HCEC 1CT (cell line): ENCODE measurements at places on chromosomes 2 and 18.

DNA sequence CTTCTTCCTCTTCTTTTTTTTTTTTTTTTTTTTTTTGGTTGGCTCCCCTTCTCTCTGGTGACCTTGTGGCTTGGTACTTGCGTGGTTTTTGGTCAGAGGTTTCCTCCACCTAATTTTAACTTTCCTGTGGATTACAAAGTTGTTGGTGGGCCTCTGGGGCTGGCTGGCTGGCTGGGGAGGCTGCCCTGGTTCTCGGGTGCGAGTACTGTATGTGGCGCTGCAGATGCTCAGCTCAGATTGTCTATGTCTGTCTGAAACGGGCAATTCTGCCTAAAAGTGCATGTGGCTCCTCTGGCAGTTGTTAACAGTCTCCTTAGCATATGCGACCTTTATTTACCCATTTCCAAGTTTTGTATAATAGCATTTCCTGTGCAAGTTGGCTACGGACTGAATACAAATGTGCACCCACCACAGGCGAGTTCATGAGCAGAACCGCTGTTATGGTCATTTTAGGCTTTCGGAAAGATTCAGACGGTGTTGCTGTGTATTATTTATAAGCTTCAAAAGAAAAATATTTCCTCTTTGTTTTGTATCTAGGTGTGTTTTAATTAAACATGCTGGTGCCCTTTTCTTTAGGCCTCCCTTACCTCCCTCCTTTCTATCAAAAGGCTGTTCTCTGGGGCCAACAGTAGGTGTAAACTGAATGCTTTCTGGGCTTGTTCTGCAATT is 4.4 kb downstream of the TBR1 start:
- no peak for DNase-seq

GRCh38 chr2:201256082-201256481 is 4.3 kb upstream of the CASP8 start:
- DNase-seq: peak; percentile 44

DNA sequence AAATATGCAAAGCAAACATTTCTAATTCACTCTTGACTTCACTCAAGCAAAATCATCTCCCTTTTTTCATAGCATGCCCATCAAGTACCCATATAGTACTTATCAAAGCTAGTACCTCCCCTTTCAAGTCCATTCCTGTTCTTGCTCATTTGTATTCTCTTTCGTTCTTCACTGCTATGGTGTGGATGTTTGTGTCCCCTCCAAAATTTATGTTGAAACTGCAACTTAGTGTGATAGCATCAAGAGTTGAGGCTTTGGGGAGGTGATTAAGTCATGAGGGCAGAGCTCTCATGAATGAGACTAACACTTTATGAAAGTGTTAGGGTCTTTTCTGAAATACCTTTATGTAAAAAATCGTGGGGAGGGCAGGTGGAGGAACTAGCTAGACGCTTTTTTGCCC is 52.9 kb downstream of the RNU4ATAC start:
- DNase-seq: no peak

GRCh38 chr2:14288016-14288415 is 344.5 kb upstream of the LRATD1 start:
- DNase-seq: no peak

GRCh38 chr2:290090-290722 is 2.3 kb upstream of the ALKAL2 start:
- DNase-seq: peak; percentile 61

GRCh38 chr2:199201539-199201938 is 256.2 kb downstream of the SATB2 start:
- DNase-seq: no peak

DNA sequence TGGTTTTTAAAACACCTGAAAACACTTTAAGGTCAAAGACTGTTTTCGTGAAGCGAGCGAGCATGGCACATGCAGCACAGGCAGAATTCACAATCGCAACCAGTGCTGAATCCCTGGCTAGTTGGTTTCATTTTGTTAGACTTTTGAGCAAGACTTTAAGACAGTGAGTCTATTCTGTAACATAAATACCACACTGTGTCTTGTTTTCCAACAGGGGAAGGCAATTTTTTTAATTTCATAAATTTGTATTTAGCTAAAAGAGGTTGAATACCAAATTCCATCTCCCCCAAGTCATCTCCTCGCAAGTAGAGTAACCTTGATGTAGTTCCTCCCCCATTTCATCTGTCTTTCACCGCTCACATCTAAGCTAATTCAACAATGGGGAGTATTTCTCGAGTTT is 1.4 kb downstream of the CERKL start:
- no peak for DNase-seq

DNA sequence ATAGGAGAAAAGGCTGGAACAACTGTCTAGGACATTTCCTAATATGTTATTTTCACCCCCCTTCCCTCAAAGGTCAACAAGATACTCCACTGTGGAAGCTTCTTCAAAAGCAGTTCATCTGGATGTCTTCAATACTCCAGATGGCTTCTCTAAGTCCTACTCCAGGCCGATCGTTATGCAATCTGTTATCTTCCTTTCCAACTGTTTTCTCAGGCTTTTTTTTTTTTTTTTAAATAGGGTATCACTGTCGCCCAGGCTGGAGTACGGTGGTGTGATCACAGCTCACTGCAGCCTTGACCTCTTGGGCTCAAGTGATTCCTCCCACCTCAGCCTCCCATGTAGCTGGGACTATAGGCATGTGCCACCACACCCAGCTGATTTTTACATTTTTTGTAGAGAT is 26.3 kb downstream of the ATP8B1 start:
- DNase-seq: peak; percentile 60

- no peak for DNase-seq
Measured at GRCh38 chr18:35511428-35511827, 13.7 kb upstream of the INO80C start.

GRCh38 chr2:223641082-223641481 is 38.9 kb upstream of the SCG2 start:
- DNase-seq: peak; percentile 41

- DNase-seq: no peak
Measured at GRCh38 chr2:104975371-104975770, 62.5 kb upstream of the MRPS9 start.

DNA sequence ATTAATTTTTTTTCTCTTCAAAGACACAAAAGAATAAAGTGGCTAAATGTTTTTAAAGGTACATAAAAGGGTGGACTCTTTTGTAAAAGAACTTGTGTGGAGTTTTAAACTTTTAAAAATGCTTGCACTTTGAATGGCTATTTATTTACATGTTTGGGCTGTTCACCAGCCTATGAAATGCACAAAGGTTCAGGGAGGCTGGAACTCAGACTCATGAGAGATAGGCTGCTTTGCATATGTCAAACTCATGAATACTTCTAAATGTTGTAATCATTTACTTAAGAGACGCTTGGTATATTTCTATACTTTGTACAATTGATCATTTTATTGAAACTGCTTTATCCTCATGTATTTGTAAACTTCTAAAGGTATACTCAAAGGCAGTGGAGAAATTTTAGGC is 79.9 kb downstream of the ZEB2 start:
- DNase-seq: no peak

DNA sequence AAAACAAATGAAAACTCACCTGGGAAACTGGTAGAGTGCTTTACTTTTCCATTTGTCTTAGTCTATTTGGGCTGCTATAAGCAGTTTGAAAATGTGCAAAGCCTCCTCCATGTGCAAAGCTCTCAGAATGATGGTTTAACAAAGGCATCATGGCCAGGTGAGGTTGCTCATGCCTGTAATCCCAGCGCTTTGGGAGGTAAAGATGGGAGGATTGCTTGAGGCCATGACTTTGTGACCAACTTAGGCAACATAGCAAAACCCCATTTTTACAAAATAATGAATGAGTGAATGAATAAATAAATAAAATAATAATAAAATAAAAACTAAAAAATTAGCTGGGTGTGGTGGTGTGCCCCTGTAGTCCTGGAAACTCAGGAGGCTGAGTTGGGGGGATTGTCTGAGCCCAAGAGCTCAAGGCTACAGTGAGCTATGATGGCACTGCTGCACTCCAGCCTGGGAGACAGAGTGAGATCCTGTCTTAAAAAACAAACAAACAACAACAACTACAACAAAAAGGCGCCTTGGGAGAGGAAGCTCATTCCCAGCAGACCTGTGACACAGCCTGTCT is 71.8 kb downstream of the MYCN start:
- DNase-seq: no peak

DNA sequence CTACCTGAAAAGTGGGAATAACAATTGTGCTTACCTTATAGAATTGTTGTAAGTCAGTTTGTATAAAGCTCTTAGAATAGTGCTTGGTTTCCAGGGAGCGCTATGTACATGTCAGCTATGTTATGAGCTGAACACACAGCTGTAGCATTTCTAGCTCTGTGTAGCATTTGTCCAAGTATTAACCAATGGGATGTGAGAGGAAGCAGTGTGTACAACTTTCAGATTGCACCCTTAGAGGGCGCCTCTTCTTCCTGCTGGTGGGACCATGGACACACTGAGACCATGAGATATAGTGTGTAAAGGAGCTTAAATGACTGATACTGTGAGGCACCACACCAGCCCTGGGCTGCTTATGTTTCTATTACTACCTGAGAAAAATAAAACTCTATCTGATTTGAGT is 380.2 kb downstream of the LNPK start:
- DNase-seq: no peak

DNA sequence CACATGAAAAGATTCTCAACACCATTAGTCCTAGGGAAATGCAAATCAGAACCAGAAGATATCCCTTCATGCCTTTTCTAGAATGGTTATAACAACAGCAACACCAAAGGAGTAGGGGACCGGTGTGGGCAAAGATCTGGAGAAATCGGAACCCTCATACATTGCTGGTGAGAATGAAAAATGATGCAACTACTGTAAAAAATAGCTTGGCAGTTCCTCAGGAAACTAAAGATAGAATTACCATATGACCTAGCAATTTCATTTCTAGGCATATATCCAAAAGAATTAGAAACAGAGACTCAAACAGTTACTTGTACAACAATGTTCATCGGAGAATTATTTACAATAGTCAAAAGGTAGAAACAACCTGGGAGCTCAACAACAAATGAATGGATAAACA is 29.2 kb upstream of the CDH7 start:
- no peak for DNase-seq

GRCh38 chr2:110790907-110791306 is 58.5 kb downstream of the ACOXL start:
- DNase-seq: no peak

DNA sequence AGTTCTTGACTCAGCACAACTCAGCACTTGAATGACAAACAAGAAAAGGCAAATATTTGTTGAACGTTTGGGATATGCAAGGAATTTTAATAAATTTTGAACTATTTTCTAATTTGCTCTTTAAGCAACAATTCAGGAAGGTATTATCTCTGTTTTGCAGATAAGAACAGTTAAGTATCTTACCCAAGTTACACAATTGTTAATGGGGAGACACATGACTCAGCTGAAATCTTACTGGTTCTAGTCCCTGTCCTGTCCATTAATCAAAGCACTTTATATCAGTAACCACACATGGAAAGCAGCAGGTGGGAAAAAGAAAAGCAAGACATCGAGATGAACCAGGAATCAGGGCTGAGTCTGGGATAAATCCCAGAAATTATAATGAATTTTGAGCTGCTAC is 493.9 kb upstream of the PIK3C3 start:
- DNase-seq: no peak

DNA sequence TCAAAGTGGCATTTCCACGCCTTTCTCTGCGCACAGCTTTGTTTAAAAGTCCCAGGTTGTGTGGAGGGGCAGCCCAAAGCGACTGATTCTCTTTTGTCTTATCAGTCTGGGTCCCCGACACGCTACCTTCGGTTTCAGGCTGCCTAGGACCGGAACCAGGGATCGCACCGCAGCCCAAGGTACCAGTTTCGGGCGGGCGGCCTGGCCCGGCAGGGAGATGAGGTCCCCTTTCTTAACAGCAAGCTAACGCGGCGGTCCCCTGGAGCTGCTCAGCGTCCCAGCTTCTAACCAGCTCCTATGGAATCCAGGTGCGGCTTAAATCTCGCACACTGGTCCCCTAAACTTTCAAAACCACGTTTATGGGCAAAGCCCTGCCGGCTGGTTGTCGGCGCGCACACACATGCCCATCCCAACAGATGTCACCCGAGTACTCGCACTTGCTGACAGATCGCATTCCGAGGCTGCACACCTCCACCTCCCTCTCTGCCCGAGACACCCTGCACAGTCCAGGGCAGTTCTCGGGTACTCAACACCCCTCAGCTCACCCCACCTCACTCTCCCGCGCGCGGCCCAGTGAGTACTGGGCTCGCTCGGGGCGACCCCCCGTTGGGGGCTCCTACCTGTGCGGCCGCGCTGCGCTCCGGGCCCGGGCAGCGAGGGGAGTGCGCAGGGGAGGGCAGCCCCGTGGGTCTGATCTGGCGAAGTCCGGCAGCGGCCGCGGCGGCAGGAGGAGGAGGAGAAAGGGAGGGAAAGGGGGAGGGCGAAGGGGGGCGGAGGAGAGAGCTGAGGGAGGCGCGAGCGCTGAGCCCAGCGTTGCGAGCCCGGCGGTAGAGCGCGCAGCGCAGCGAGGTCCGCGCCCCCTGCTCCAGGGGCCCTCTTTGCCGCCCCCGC is at the start of gene EFEMP1:
EFEMP1 (minus strand) TSS at position 692 of the 891 bp plus-strand sequence. CDS start 1,342 bp downstream, outside the sequence.
- peak; percentile 37 for DNase-seq

- no peak for DNase-seq
Measured at GRCh38 chr2:181190711-181191110, 210.3 kb downstream of the UBE2E3 start.

- DNase-seq: no peak
Measured at GRCh38 chr18:77442393-77442792, 192.7 kb downstream of the GALR1 start.
